Activated CD4-positive, alpha-beta T cell treated with anti-CD3 and anti-CD28 coated beads for 1 hour (primary cell): ENCODE measurements at places on chromosomes 13 and 19.

- DNase-seq: no peak
These were observed 407 bp upstream of the ZNF440 start for GRCh38 chr19:11813703-11814028.

- DNase-seq: peak; percentile 56
These were observed 759 bp downstream of the ZMYM2 start for GRCh38 chr13:19959141-19959830.

GRCh38 chr13:34756572-34756971, 185.5 kb upstream of the NBEA start:
- DNase-seq: no peak

- no peak for DNase-seq
These were observed 43.0 kb downstream of the CACNA1A start for GRCh38 chr19:13463296-13463695.

GRCh38 chr19:16019691-16020448, 56.4 kb upstream of the TPM4 start:
- no peak for DNase-seq
